Hippocampal formation (tissue), 2 donors: ENCODE measurements at places on chromosomes 2 and 18.

DNA sequence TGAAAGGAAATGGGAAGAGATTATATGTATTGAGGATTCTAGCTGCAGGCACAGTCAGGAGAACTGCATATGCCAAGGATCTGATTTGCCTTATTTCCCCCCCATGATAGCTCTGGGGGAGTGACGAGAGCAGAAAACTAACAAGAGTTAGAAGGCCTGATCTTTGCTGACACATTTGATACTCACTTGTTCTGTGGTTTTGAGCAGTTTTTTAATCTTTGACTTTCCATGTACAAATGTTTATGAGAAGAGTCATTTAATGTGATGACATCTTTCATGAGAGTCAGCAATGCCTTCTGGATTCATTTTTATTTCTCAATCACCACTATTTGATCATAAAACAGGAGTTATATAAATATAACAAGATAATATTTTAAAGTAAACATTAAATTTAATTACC lies 12.7 kb upstream of the SERPINB7 start:
- DNase-seq = no peak

DNA sequence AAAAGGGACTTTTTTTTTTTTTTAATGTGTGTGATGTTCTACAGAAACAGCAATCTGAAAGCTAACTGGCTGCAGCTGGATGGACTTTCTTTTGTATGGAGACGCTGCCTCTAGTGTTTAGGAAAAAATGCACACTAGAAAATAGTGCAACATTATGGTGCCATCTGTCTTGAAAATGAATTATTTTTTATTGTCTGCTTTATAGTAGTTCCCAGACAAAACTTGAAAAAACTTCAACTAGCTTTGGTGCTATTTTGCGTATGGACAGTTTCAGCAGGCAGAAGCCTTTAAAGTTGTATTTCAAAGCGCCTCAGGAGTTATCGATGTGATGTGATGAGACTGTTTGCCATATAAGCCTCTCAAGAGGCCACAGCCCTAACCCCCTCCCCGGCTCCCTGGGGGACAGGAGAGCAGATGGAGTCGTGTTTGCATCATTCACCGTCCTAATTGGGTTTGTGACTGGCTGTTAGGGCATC lies 86.9 kb downstream of the LTBP1 start:
- peak; percentile 31 for DNase-seq

DNA sequence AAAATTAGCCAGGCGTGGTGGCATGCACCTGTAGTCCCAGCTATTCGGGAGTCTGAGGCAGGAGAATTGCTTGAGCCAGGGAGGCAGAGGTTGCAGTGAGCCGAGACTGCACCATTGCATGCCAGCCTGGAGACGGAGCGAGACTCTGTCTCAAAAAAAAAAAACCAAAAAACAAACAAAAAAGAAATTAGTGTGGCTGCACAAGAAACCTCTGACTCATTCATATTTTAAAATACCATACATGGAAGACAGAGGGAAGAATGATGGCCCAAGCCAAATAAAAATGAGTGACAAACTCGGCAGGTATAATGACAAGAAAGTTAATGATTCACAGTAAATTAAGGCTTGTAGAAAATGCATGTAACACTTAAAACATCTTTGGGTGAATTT lies 875.8 kb downstream of the EPHA4 start:
- no peak for DNase-seq

- no peak for DNase-seq
Measured at GRCh38 chr2:23354554-23354953, 30.4 kb upstream of the KLHL29 start.

DNA sequence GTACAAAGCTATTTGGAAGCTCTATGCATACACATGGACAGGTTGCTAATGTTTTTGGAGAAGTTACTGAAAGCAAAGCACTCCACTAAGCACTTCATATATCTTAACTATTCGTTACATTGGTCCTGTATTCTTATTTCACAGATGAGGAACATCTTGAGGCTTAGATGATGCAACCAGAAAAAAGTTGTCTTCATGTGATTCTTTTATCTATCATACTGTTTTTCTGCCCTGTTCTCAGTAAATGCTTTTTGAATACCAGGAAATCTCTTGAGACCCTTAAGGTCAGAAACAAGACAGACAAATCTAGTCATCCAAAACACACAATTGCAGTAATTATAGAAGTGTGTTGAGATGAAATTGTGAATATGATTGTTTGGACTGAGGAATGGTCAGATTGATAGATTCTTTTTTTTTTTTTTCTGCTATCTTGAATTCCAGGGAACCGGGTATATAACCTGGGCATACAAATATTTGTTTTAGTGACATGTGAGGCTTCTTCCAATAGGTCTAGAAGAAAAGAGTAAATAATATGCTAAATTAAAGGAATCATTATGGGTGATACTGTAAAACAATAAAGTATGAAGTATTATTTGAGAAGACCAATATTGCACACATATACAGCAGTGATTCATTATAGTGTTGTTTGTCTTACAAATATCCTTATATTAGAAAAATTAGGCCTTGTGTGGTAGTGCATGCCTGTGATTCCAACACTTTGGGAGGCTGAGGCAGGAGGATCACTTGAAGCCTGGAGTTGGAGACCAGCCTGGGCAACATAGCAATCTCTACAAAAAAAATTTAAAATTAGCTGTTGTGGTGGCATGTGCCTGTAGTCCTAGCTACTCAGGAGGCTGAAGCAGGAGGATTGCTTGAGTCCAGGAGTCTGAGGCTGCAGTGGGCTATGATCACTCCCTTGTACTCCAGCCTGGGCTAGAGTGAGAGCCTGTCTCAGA lies 33.7 kb downstream of the EHBP1 start:
- no peak for DNase-seq

DNA sequence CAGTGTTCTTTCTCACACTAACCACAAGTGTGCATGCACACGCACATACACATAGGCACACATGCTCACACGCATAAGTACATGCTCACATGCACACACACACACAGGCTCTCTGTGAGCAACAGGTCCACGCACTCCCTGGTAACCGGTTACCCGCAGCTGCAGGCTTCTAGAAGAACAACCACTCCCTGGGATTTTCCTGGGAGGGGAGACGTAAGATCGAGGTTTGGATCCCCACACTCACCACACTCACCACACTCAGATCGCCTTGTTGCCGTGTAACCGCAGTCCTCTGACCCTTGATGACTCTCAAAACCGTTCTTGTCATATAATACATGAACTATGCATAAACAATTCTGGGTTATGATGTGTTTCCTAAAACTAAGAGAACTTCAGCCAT lies 42.2 kb downstream of the TTC32 start:
- no peak for DNase-seq

DNA sequence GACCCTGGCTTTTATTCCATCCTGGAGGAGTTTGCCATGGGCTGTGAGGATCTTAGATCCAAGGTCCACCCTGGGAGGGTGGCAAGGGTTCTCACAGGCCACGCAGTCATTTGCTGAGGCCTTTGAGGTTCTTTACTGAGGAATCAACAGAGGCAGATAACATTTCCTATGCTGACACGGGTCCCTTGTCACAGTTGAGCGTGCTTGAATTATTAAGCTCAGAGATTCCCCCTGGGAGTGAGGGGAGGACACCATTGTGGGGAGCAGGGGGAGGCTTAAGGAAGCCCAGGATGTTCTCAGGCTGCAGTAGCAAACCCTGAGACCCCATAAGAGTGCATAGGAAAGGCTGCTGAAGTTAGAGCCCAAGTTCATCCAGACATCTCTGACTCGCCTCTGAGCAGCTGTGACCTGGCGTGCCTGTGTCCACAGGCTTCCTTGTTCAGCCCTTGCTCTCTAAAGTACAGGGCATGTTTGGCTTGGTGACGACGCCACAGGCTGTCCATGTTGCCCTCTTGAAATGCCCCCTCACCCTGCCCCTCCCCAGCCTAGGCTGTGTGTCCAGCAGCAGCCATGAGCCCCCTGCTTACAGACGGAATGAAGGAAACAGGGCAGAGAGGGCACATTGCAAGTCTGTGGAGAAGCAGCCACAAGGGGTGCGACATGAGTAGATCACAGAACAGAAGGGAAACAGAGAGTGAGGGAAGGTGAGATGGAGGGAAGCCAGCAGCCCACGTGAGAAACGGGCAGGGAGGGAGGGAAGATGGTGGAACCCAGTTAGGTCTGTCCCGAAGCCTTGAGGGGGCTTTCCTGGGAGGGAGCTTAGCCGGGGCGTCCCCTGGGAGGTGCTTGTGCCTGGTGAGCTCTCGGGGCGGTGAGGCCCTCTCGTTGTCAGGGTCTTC lies 34.0 kb downstream of the NAPG start:
- DNase-seq = no peak

DNA sequence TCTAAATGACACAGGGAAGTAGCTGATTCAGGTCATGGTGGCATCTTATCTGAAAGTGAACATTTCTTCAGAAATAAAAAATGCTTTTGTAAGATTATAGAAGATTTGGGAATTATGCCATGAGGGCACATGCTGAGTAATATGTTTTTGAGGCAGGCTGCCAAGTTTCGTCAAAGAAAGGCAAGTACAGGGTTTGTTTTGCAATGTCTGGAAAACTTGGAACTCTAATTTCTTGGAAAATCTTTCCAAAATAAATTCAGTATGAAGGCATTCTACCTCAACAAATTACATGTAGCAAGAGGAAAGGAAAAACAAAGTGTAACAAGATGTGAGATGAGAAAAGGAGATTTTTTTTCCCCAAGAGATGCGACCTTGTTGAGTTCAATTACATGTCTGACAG lies 167.7 kb downstream of the PLCL1 start:
- DNase-seq = no peak

DNA sequence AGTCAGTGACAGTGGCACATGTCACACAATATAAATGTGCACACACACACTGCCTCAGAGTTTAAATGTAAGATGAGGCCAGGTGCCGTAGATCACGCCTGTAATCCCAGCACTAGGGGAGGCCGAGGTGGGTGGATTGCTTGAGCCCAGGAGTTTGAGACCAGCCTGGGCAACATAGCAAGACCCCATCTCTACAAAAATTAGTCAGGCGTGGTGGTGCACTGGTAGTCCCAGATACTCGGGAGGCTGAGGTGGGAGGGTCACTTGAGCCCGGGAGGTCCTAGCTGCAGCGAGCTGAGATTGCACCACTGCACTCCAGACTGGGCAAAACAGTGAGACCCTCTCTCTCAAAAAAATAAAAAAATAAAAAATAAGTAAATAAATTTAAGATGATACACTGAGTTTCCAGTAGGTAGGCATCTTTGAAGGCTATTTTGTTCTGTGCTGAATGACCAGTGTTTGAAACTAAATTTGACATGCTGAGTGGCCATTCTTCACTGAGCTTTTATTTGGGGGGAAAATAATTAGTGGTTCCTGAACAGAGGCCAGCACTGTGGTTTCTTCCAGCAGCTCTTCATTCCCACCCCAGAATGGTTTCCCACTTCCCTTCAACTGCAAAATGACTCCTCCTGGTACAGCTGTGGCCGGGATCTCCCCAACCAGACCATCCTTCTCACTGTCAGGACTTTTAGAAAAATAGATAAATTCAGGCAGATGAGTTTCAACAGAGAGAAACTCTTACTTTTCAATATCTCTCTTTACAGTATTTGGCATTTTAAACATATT lies 44.9 kb downstream of the PSMG2 start:
- no peak for DNase-seq

GRCh38 chr2:9236045-9236344 lies 29.4 kb downstream of the ASAP2 start:
- no peak for DNase-seq

- DNase-seq = no peak
Measured at GRCh38 chr2:102043560-102043959, 51.8 kb downstream of the IL1R2 start.

DNA sequence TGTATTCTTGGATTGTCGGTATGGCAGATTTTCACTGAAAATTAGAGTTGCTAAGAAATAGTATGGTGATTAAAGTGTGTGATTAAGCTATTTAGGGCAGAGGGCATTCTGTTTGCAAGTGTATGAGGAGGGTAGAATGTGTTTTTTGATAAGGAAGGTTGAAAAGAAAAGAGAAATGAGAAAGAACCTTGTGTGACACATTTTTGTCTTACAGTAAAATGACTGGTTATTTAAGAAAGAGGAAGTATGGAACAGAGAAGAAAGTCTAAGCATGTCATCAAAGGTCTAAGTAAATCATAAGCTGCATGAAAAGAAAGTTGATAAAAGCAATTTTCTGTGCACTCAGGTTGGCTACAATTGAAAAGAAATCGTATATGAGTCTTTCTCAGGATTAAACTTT lies 5.2 kb upstream of the RSAD2 start:
- no peak for DNase-seq

DNA sequence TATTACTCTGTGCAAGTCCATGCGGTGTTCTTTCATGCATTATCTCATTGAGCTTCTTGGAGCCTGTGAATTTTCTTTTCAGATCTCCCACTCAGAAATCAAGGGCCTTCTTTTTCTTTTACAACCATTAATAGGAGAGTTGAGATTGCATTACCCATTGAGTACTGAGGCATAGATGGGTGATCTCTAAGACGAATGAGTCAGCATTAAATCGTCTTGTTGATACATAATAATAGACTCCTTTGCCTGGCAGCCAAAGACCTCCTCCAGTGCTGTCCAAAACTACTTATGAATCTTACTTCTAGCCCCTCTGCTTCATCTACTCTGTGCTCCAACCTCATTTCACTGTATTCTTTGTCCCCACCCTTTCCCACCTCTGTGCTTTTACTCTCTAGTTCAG lies 180.5 kb downstream of the AGPS start:
- DNase-seq = no peak

- peak; percentile 18 for DNase-seq
Measured at GRCh38 chr18:26074246-26074645, 16.2 kb downstream of the SS18 start.

GRCh38 chr2:123040506-123040905 lies 984.6 kb upstream of the CNTNAP5 start:
- no peak for DNase-seq

- DNase-seq = no peak
Measured at GRCh38 chr18:28837100-28837499, 660.2 kb upstream of the CDH2 start.

GRCh38 chr2:215535125-215535668 lies 99.3 kb upstream of the FN1 start:
- DNase-seq = no peak

DNA sequence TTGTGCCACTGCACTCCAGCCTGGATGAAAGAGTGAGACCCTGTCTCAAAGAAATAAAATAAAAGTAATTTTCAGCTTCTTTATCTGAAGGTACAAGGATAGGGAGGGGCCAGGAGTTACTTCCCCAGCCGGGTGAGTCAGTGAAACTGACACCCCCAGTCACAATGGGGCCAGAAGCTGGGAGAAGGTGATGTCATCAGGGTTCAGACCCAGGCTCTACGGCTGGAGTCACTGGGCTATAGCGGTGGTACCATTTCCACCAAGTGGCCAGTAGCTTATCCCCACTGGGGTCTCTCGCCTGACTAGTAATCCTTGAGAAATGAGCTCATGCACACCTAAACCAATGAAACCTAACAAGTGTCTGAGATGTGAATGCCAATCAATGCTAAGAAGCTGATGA lies 107.9 kb downstream of the ALPK2 start:
- no peak for DNase-seq

DNA sequence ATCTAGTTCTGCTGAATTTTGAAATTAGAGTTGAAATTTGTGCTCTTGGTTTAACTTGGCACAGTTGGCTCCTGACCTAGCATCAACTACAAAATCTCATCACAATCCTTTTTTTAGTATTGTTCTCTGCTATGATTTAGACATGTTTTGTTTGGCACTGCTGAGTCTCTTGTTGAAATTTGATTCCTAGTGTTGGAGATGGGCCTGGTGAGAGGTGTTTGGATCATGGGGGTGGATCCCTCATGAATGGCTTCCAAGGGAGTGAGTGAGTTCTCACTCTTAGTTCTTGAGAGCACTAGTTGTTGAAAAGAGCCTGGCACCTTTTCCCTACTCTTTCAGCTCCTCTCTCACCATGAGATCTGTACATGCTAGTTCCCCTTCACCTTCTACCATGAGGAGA lies 605.6 kb upstream of the SLC39A10 start:
- DNase-seq = no peak
